ENCODE measurements at places on chromosomes 2 and 18. TPM values are rescaled to one million over a fixed set of nuclear protein-coding genes. Genes with fewer than 3 reads are reported as not detected.
A peak's percentile ranks its signal among the peaks of the same experiment; 100 is the strongest.

The PRSS56 gene
- total RNA-seq: not detected

The GALNT14 gene
- 1.9 TPM for total RNA-seq

The SCG2 gene
- total RNA-seq: 12.9 TPM

The MRPL53 gene
- 60.0 TPM for total RNA-seq

The GNAL gene
- 0.22 TPM for total RNA-seq

The TGFA gene
- 7.6 TPM for total RNA-seq

The CABLES1 gene
- total RNA-seq: 4.6 TPM

The MPP4 gene
- not detected for total RNA-seq

The CFC1 gene
- 13.3 TPM for total RNA-seq

The MTIF2 gene
- 16.5 TPM for total RNA-seq

The KLHL30 gene
- total RNA-seq: not detected

The TRPM8 gene
- not detected for total RNA-seq

The AGBL5 gene
- total RNA-seq: 13.1 TPM

The UGT1A5 gene
- total RNA-seq: not detected

The REG3G gene
- total RNA-seq: 2,176 TPM

The PDE11A gene
- 1.7 TPM for total RNA-seq

- no peak for DNase-seq
These were observed 5.8 kb upstream of the FIGLA start for GRCh38 chr2:70796262-70796661.

DNA sequence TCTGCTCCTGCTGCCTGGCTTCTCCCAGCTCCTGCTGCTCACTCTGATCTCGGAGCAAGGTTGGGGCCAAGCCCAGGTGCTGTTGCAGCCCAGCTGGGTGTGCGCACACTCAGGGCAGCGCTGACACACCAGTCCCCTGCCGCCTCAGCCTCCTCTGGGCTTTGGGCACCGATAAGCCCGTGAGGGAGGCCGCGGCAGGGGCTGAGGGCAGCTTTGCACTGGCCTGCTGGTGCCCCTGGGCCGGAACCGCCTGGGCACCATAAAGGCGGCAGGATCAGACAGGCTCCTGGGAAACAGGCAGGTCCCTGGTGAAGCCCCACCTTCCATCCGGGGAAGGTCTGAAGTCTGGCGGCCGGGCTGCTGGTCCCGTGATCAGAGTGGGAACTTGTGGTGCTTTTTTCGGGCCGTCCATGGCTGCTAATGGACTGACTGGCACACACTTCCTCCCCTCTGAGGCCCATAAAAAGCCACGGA lies 14.1 kb upstream of the EML6 start:
- peak; percentile 85 for DNase-seq

- DNase-seq: no peak
These were observed 74.1 kb upstream of the PXDN start for GRCh38 chr2:1818404-1818803.

DNA sequence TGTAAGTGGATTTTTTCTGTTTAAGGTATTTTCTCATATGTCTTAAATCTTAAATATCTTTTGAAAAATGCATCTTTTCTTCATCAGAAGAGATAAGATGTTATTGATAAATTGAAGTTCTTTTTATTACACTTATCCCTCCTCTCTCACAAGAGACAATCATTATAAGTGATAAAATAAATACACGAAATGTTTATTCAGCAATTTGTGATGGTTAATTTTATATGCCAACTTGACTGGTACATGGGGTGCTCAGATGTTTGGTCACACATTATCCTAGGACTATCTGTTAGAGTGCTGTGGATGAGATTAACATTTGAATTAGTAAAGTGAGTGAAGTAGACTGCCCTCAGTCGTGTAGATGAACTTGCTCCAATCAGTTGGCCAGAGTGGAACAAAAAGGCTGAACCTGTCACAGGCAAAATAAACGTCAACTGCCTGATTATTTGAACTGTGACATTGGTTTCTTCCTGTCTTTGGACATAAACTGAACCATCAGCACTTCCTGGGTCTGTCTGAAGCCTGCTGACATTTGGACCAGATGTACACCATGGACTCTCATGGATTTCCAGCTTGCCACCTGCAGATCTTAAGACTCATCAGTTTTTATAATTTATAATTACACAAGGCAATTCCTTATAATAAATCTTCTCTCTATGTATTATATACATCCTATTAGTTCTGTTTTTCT lies 1126.7 kb downstream of the LRP1B start:
- DNase-seq: no peak

GRCh38 chr2:181312515-181312927 lies 144.7 kb upstream of the ITGA4 start:
- no peak for DNase-seq

DNA sequence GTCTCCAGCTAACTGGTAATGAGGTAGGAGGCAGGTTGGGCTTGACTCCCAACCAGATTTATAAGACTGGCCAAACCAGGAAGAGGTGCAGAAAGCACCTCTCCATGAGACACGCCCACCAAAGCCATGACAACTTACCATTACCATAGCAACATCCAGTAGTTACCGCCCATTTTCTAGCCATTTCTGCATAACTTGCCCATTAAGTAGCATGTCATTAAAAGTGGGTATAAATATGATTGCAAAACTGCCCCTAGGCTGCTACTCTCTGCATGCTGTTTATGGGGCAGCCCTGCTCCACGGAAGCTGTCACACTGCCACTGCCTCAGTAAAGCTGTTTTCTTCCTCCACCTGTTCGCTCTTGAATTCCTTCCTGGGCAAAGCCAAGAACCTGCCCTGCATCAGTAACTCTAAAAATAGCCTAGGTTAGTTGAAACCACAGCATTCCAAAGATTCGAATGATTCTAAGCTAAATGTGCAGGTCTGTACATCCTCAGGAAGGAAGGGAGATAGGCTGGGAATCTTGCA lies 131.9 kb downstream of the ATL2 start:
- no peak for DNase-seq

DNA sequence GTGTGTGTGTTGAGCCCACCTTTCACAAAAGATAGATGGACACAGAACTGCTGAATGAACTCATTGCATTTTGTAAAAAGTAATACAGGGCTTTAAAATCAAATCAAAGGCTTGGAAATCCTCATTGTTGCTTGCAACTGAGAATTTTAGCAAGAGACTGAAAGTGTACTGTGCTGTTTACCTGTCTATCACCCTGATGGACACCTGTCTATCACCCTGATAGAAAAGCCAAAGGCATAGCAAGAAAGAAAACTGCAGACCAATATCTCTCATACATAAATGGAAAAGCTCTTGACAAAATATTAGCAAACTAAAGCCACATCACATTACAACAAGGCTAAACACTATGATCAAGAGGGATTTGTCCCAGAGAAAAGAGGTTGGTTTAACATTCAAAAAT lies 107.5 kb upstream of the TMEM18 start:
- no peak for DNase-seq

GRCh38 chr18:50311650-50312049 lies 24.2 kb upstream of the CXXC1 start:
- DNase-seq: peak; percentile 56

- no peak for DNase-seq
These were observed 26.3 kb downstream of the MRPL35 start for GRCh38 chr2:86225581-86225980.

DNA sequence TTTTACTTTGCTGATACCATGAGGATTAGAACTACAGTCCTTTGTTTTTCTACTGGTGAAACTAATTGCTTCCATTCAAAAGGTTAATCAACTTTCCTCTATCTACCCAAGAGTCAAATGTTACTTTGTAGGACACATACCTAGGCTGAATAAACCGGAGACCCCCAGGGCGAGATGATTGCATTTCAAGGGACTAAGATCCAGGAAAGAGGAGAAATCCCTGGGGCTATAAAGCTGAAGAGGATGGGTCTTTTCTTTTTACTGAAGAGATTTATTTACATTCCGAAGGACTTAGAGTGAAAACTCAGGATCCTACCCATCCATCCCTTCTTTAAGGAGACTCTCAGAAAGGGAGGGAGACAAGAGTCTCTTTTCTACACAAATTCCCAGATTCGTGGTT lies 331.9 kb downstream of the CDH19 start:
- no peak for DNase-seq

DNA sequence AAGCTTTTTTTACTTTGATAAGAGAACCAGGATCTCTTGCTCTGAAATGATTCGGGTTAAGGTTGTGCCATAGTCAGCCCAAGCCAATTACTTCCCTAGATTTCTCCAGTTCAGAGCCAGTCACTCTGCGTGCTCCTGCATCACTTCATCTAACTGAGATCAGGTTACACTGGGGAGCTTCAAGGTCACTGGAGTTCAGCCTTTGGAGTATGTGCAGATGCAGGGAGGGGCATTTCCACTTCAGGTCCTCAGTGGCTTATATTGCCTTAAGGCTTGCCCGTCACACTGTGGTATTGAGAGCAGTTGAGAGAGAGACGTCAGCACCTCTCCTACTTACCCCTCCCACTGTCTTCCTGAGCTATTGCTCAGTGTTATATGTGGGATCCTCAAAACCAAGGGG lies 317.8 kb downstream of the EPHA4 start:
- DNase-seq: no peak

- DNase-seq: no peak
These were observed 96.0 kb upstream of the RIOK3 start for GRCh38 chr18:23356915-23357601.

- DNase-seq: no peak
These were observed 272.4 kb upstream of the THSD7B start for GRCh38 chr2:136492901-136493300.

GRCh38 chr18:45430041-45430440 lies 185.2 kb upstream of the SLC14A2 start:
- no peak for DNase-seq

GRCh38 chr2:74199871-74200305 lies 1.5 kb downstream of the MTHFD2 start:
- DNase-seq: no peak

GRCh38 chr18:13221869-13222855 lies 3.6 kb downstream of the LDLRAD4 start:
- no peak for DNase-seq

DNA sequence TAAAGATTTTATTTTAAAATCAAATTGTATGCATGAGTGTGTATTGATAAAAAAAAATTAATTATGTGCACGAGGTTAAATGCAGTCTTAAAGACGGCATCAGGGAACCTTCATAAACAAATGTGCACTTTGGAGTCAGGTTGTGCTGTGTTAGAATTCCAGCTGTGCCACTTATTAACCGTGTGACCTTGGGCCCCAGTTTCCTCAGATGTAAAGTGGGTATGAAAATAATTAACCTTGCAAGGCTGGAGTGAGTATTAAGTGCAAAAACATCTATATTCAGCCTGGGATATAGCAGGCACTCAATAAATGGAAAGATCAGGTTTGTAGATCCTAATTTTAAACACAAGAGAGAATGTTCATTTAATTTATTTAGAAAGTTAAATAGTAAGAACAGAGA lies 14.5 kb upstream of the MYCN start:
- DNase-seq: no peak

DNA sequence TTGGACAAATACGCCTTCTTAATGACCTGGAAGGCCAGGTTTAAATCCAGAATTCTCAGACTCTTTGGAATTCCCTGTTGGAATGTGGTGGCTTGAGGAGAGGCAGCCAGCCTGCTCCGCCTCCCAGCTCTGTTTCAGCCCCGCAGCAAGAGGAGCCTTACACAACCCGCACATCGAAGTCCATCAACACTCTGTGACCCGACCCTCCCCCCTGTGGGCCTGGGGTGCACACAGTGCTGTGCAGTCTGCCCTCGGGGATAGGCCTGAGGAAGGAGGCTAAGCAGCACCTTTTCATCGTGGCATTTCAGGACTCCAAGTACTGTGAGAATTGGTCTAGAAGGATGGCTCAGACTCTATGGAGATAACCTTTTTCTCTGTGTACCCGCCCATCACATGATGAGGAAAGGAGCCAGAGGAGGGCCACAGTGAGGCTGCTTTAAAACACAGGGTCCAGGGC lies 73.7 kb downstream of the GREB1L start:
- no peak for DNase-seq

DNA sequence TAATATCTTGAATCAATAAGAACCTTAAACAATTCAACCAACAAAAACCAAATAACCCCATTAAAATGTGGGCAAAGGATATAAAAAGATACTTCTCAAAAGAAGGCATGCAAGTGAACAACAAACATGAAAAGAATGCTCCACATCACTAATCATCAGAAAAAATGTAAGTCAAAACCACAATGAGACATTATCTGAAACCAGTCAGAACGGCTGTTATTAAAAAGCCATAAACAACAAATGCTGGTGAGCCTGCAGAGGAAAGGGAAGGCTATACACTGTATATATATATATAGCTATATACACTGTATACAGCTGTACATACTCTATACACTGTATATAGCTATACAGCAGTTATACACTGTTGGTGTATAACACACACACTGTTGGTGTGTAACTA lies 47.8 kb upstream of the GALNT13 start:
- no peak for DNase-seq

GRCh38 chr2:188319838-188320237 lies 28.2 kb downstream of the GULP1 start:
- no peak for DNase-seq

GRCh38 chr2:85718885-85719492 lies 24.8 kb downstream of the GNLY start:
- no peak for DNase-seq

GRCh38 chr2:219857751-219858150 lies 230.3 kb downstream of the SLC4A3 start:
- no peak for DNase-seq

DNA sequence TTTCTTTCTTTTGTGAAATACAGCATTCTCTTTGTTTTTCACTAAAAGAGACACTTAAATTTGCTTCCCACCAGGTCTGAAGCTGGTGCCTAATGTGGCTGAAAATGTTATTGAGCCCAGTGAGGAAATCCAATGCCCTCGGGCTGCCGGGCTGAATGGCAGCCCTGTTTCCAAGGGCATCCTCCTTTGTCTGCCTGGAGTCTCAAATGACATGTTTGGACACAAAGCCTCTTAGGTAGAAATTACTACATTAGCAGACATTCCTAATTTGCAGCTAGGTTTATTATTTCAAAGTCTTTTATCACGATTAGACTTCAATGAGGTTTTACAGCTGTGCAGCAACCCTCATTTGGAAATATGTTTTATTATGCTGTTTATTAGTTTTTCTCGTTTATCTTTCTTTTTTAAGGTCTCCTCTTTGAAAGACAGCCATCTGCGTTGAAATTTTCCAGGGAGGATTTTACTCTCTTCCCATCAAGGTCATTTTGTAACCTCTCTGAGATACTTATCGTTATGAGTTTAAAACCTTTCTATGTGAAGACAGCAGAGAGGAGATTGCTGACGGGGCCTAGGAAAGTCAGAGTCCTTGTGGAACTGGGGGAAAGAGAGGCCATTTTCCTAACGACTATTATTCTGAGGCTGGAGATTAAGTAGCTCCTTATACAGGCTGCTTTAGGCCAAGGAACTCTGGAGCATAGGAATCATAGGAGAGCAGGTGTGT lies 59.0 kb upstream of the ZNF532 start:
- no peak for DNase-seq

GRCh38 chr2:197556456-197556855 lies 40.6 kb downstream of the MOB4 start:
- DNase-seq: no peak

GRCh38 chr2:231370749-231371429 lies 24.6 kb upstream of the B3GNT7 start:
- DNase-seq: no peak

DNA sequence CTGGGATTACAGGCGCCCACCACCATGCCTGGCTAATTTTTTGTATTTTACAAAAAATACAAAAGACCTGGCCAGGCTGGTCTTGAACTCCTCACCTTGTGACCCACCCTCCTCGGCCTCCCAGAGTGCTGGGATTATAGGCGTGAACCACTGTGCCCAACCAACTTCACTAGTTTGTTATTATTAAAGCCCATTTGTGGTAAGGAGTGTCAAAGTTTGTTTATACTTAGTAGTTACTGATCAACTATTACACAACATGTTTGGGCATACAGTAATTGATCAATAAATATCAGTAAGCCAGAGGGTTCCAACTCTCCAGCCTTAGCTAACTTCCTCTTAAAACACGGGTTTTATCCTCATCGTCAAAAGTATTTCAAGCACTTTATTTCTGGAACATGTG lies 67.5 kb upstream of the ZNG1B start:
- DNase-seq: no peak
